ENCODE measurements at places on chromosomes 13 and 19.

DNA sequence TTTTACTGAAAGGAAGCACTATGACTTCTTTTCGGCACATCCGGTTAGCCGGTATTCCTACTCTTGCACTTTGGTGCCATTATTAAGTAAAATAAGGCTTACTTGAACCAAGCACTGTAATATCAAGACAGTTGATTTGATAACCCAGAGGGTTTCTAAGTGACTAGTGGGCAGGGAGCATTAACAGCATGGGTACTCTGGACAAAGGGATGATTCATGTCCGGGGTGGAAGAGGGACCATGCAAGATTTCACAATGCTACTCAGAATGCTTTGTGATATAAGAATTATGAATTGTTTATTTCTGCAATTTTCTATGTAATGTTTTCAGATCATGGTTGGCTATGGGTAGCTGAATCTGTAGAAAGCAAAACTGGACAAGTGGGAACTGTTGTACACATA, 282.1 kb downstream of the TDRD3 start:
- DNase-seq, result no peak

DNA sequence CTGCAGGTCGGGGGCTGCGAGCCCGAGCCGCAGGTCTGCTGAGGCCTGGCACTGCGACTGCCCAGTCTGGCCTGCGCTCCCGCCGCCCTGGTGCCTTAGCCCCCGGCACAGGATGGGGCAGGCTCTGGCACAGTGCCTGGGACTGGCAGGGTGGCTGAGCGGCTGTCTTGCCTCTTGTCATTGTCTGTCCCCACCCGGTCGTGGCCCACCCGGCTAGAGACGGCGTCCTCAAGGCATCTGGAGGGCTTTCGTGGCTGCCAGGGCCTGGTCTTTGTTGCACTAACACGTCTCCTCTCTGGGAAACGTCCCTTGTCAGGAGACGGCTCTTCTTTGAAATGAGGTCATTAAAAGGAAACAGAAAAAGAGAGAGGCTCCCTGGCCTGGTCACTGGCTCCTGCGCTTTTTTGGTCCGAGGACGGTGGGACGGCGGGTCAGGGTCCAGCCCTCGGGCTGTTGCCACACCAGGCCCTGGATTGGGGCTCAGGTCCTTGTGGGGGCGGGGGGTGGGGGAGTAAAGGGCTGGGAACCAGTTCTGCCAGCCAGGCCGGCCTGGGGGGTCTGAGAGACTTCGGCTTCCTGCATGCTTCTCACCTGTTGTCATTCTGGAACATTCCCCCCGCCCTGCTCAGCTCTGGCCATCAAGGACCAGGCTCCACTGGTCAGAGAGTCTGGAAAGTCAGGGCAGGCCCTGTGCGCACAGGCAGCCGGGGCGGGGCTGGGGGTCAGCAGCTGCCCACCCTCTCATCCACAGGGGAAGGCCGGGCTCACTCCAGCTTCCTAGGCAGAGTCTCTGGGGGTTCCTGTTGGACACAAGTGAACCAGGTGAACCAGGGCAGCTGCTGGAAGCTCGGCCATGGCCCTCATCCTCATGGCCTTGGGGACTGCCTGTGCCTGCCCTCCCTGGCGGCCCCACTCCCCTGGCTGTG, 6.2 kb upstream of the ZNF554 start:
- DNase-seq, result no peak

DNA sequence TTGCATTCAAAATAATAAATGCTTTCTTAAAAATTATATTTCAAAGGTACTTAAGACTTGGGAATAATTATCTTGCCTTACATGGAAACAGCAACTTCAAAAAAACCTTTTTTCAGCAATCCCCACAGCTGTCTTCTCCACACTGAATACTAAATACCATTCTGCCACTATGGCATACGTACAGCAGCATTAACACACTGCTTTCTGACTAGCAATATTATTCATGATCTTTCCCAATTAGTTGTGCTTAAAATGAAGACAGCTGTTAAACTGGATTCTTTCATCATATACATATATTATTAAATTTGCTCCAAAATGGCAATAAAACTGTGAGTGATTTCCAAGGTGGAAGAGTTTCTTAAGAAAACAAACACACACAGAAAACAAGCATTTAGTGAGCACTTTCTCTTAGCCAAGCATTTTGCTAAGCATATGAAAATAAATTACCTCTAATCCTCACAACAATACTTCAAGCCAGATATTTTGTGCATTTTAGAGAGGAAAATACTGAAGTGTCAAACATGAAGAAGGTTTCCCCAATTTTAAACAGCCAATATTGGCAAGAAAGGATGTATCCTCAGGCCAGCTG, 609.5 kb downstream of the SLITRK1 start:
- DNase-seq, result no peak

GRCh38 chr13:48592688-48593049, 59.8 kb upstream of the RCBTB2 start:
- DNase-seq, result no peak

GRCh38 chr19:51777570-51778462, 16.8 kb downstream of the FPR2 start:
- no peak for DNase-seq

- no peak for DNase-seq
Measured at GRCh38 chr13:111212517-111212873, 97.4 kb downstream of the ARHGEF7 start.

DNA sequence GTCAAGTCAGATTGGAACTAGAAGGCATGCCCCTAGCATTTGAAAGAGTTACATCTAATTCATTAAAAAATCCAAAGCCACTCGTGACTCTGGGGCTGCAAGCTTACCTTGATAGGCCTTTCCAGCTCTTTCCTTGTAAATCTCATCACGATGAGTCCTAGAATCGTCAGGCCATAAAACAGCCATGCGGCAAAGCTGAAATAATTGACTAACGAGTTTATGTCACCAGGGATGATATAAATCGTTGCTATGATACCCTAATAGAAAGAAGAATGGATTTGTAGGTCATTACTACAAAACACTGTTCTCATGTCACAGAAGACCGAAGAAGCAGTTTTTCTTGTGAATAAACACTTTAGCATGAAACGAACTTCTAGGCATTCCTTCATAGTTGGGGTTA, 27.5 kb downstream of the SLC7A9 start:
- no peak for DNase-seq

DNA sequence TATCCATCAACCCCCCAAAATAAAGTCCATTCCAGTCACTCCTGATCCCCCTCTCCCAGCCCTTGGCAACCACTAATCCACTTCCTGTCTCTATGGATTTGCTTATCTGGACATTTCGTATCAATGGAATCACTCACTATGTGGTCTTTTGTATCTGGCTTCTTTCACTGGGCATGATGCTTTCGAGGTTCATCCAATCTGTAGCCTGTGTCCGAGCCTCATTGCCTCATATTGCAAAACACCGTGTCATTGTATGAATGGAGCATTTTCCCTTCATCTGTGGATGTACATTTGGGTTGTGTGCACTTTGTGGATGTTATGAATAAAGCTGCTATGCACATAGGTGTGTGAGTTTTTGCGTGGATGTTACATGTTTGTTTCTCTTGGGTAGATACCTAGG, 1.4 kb upstream of the FZR1 start:
- no peak for DNase-seq

GRCh38 chr13:37450276-37450675, 148.3 kb downstream of the POSTN start:
- DNase-seq, result no peak

GRCh38 chr19:38266981-38267597, 2.7 kb downstream of the SPINT2 start:
- no peak for DNase-seq

- DNase-seq, result no peak
Measured at GRCh38 chr13:109090796-109091195, 461.4 kb downstream of the MYO16 start.

GRCh38 chr19:39032063-39032918, at the start of gene FBXO27:
Gene FBXO27 (minus strand): TSS chr19:39032549. CDS start chr19:39032227, 322 bp downstream.
- no peak for DNase-seq

- DNase-seq, result no peak
Measured at GRCh38 chr13:98411617-98412265, 165.2 kb downstream of the STK24 start.

DNA sequence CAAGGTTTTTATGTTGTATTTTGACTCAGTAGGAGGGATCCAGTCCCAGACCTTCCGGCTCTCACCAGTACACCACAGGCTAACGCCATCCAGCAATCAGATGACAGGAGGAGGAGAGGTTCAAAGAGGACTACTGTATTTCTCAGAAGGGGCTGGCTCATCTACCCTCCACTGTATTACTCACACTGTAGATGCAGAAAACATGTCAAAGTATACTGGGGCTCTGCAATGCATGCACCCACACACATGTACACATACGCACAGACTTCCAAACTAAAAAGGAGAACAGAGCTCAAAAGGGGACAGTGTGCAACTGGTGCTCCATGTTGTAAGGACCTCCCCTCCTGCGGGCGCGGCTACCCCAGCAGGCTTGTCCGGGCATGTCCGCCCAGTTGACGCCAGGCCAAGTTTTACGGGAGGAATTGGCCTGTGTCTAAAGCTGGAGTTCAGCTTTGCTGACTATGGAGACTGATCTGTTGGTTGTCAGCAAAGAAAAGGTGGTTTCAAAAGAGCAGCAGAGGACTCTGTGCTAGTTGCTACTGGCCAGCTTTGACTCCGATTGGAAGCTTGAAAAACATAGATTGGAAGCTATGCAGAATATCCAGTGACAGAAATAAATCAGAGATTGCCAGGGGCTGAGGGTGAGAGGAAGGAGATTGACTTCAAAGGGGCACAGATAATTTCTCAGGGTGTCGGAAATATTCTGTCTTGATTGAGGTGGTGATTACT, 314.2 kb downstream of the DLEU7 start:
- DNase-seq, result no peak

- no peak for DNase-seq
Measured at GRCh38 chr19:29329460-29330134, 116.6 kb upstream of the UQCRFS1 start.

- DNase-seq, result peak; percentile 14
Measured at GRCh38 chr19:7488736-7489353, at the start of gene PEX11G. Gene PEX11G (minus strand): TSS chr19:7489035. CDS start chr19:7489010, 25 bp downstream.

- DNase-seq, result no peak
Measured at GRCh38 chr19:11639245-11639601, 41.9 kb downstream of the ZNF627 start.

All from esophagus squamous epithelium (tissue), 5 donors.